Calu3 (cell line): ENCODE measurements at places on chromosomes 4 and X.

DNA sequence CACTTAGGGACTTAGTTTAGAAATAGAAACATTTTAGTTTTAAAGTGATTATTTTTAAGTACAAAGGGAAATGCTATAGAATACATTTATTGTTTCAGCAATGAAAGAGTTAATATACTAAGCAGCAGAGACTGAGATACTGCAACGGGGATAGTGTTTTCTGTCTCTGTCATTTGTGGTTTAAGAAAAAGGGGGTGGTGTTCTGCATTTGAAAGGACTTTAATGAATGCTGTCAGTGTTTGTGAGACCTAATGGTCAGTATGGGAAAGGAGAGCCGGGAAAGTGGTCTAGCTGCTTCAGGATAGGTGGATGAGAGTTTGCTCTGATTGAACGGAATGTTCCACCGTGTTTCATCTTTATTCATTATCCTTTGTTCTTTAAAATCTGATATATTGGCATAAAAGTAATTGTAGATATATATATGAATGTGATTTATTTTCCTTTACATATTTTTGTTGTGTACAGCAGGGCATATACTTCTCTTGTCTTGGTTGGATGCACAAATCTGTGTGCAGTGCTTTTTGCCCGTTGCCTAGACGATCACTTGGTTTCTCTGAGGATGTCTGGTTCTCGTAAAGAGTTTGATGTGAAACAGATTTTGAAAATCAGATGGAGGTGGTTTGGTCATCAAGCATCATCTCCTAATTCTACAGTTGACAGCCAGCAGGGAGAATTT lies at the start of gene KLHL5:
Gene KLHL5, plus strand, starts transcription at position 139 of the 676 bp plus-strand sequence. Its CDS starts 421 bp downstream, at position 560.
- no peak for DNase-seq

GRCh38 chr4:46081248-46081647 lies 42.6 kb downstream of the GABRG1 start:
- no peak for DNase-seq

- DNase-seq, result no peak
Measured at GRCh38 chr4:153916273-153916755, 127.4 kb upstream of the SFRP2 start.

GRCh38 chr4:3046162-3046561 lies 28.2 kb downstream of the HTT-AS start:
- no peak for DNase-seq

GRCh38 chrX:24025741-24026403 lies 1.1 kb downstream of the KLHL15 start:
- DNase-seq, result peak; percentile 1

DNA sequence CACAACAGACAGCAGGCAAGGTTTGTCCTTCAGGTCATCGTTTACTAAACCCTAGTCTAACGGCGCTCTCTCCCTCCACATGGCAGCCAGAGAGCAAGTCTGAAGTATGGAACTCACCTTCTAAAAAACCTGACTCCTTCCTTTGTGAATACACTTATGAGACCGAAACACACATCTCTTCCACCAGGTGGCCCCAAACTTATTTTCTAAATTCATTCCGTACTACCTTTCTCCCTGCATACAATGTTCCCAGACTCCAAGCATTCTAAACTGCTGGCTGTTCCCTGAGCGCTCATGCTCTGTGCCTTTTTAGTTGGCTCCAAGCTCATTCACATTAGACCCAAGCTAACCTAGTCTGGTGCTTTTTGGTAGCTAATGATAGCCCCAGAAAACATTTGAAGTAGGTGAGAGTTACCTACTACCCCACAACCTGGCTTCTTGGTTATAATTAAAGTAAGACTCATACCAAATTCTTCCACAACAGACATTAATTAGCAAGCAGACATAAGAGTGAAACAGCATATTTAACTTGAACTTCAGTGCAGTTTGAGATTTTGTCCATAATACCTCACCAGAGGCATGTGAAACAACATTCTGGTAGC lies 67.6 kb upstream of the DCLK2 start:
- peak; percentile 24 for DNase-seq

DNA sequence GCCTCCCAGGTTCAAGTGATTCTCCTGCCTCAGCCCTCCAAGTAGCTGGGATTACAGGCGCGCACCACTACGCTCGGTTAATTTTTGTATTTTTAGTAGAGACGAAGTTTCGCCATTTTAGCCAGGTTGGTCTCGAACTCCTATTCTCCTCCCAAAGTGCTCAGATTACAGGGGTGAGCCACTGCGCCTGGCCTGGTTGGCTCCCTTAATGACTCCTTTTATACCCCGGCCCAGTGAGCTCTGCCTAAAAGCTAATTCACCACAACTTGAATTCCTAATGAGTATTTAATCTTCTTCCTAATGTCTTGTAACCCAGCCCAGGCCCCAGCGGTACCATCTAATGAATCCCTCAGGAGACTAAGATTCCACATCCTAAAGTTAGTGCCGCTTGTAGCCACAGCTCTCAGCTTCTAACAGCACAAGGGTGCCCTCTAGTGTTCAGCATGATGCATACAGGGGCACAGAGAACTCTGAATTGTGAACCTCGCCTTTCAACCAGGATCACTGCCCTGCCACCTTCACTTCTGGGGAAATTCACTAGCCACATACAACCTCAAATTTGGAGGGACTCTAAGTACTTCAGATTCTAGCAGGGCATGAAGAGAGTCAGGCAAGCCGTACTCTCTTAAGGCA lies 89.5 kb downstream of the OR13H1 start:
- DNase-seq, result peak; percentile 55

- DNase-seq, result no peak
Measured at GRCh38 chr4:183670251-183670650, 11.2 kb downstream of the TRAPPC11 start.

DNA sequence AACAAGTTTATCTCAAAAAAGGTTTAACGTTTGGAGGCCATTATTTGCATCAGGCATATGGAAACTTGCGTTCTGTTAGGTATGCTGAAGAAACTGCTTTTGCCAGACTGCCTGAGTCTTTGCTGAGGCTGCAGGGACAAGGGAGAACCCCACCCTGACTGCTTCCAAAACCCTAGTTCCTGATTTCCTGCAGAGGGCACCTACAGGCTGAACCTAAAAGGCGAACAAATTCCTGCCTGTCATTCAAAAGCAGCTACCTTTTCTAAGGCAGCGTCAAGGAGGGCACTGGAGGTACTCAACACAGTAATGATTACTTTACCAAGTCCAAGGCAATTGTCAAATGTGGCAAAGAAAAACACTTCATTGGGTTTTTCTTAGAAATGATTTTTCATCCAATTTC lies 578 bp upstream of the CORIN start:
- no peak for DNase-seq

- no peak for DNase-seq
Measured at GRCh38 chrX:38138900-38139299, 81.8 kb downstream of the SRPX start.
